ENCODE measurements at places on chromosomes 7 and 10.

- no peak for DNase-seq
Measured at GRCh38 chr10:114987995-114988394, 50.0 kb downstream of the TRUB1 start.

DNA sequence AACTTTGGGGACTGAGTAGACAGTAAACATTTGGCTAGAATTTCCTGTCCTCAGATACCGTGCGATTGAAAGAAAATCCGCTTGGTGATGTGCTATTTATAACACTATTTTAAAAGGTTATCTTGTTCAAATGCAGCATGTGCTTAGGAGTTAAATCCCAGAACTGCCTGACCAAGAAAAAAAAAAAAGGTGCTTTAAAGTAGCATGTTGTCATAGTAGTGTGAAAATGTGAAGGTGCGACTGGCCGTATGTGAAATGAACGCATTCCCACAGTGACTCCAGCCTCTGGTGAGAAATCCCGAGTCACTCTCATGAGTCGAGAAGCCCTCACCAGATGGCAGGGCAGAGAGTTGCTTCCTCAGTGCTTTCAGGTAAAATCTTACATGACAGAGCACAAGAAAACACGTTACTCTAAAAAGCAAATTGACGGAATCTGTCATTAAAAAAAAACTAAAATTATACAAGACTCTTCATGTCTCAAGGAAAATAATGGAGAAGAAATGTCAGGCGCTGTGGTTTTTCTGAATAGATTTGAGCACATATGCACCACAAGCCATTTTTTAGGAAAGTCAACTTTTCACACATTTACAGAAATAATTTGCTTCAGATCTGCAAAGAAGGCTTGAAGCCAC lies 18.4 kb upstream of the KLF6 start:
- no peak for DNase-seq

DNA sequence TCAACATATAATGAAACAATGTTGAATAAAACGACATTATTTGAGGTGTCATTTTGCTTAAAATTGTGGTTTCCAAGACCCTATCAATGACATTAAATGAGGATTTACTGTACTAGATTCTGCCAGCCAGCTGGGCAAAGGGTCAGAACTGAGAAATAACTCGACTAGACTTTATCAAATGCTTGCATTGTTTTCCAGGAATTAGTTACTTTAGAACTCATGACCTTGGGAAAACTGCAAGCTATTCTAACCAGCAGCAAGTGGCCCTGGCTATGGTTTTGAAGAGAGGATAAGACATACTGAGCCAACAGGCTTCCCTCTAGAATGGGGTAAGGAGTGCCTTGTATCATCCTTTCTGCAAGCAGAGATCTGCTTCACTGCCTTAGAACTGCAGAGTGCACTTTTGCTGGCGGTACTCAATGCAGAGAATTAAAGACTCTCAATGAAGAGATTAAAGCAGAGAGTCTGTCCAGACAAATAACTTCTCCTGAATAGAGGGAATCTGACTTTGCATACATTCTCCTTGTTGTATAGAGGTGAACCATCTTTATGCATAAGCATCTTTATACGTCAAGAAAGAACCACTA lies 281.5 kb downstream of the ARL4A start:
- no peak for DNase-seq

DNA sequence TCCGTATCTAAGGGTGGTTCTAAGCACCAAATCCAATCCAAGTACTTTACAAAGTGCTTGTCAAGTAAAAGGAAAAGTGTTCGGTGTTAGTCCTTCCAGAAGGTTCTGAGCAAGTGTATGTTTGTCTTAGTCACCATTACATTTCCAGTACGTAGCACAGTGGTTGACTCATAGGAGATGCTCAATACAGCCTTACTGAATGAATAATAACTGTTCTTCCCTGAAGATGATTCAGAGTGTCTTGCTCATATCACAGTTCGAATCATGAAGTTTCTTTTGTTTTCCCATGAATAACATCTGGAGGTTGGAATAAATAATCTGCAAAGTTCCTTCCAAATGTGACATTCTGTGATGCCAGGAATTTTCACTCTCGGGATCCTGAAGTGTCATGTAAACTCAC lies 53.4 kb downstream of the WNT2 start:
- no peak for DNase-seq

- no peak for DNase-seq
Measured at GRCh38 chr7:20439416-20440185, 108.9 kb downstream of the ITGB8 start.

Data from stimulated activated CD8-positive, alpha-beta memory T cell treated with anti-CD3 and anti-CD28 coated beads, Interleukin-4, amount 100 ng/mL, for 1 hour (primary cell).